ENCODE measurements at places on chromosomes 1 and 21.

DNA sequence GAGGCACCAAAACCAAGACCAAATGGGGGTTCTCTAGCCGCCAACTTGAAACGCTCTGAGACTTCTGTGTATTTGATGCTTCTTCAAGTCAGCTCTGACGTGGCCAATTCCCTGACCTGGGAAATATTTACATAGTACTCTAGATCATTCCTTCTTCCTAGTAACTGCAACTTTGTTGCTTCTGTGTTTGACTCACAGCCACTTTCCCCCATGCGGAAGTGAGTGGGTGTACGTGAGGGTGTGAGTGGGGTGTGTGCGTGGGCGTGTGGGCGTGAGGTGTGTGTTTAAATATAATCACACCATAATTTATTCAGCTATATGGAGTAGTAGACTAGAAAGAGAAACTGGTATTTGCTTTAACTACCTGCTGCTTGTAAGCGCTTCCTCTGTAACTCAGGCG lies 111.0 kb downstream of the TAS1R2 start:
- DNase-seq, result no peak

- no peak for DNase-seq
Observed at GRCh38 chr1:203127666-203128430, at the start of gene ADORA1. Gene ADORA1, plus strand, starts transcription at chr1:203127726. Its CDS starts 1,116 bp downstream, at chr1:203128842.

DNA sequence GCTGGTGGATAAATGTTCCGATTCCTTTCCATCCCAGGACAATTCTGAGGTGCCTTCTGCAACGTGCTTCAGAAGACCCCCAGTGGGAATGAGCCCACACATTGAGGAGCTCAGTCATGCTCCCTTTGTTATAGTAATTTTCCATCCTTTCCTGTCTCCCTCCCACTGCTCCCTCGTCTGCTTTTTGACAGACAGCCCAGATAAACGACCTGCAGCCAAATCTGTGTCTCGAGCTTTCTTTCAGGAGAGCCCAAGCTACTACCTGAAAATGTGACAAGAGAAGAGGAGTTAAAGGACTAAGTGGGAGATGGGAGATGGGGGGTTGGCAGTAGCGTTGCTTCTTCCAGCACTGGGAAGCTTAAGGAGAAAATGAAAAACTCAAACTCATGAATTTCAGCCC lies 65.9 kb upstream of the LRRN2 start:
- no peak for DNase-seq

- no peak for DNase-seq
Observed at GRCh38 chr1:26281971-26282370, 2.1 kb downstream of the SH3BGRL3 start.
